ENCODE measurements at places on chromosomes 11 and 22. TPM values are rescaled to one million over a fixed set of nuclear protein-coding genes. Genes with fewer than 3 reads are reported as not detected.

The ME3 gene
- total RNA-seq, result 2.7 TPM

The PCNX3 gene
- 11.5 TPM for total RNA-seq

The OR8K3 gene
- total RNA-seq, result not detected

The KRTAP5-10 gene
- total RNA-seq, result 0.14 TPM

The MISFA gene
- not detected for total RNA-seq

The ANKK1 gene
- 0.08 TPM for total RNA-seq

GRCh38 chr22:46355369-46355995 lies 20.0 kb downstream of the TRMU start:
- peak; percentile 74 for DNase-seq

GRCh38 chr11:98952107-98952506 lies 68.6 kb upstream of the CNTN5 start:
- DNase-seq, result no peak

DNA sequence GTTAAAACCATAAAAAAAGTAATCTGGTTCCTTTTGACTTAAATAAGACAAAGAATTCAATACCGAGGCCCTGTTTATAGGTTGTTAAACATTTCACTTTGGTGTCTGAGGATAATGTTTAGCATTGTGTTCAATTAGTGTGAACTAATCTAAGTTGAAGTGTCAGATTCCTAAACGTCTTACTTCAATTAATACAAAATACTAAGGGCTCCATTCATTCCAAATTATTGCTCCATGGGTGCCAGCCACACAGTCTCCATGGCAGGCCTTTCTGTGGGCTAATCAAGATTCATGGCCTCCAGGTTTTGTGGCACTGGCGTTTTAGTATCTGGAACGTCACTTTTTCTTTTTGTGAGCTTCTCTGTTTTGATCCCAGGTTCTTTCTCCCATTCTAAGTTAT lies 89.4 kb downstream of the TMEM135 start:
- no peak for DNase-seq

DNA sequence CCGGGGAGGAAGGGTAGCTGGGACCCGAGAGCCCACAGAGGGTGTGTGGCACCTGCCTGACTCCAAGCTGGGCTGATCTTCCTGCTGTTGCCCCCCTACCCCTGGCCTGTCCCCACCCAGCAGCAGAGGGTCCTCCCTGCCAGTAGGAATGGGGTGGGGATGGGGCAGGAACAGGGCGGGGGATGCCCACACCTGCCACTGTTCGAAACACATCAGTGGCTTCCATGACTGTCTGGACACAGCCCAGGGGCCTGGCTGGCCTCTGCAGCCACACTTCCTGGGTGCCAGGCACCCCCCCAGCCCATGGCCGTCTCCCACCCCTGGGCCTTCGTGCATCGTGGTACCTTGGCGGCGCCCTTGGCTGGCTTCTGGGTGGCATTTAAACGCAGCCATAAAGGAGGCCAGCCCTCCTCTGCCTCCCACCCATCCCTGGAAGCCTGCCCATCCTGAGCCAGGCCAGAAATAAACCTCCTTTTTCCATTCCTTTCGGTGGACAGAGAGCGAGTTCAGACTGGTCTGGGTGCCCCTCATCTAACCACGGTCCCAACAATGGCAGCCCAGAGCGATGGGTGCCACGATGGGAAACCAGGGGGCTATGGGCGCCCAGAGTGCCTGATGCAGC lies 745 bp upstream of the SHISAL1 start:
- no peak for DNase-seq

DNA sequence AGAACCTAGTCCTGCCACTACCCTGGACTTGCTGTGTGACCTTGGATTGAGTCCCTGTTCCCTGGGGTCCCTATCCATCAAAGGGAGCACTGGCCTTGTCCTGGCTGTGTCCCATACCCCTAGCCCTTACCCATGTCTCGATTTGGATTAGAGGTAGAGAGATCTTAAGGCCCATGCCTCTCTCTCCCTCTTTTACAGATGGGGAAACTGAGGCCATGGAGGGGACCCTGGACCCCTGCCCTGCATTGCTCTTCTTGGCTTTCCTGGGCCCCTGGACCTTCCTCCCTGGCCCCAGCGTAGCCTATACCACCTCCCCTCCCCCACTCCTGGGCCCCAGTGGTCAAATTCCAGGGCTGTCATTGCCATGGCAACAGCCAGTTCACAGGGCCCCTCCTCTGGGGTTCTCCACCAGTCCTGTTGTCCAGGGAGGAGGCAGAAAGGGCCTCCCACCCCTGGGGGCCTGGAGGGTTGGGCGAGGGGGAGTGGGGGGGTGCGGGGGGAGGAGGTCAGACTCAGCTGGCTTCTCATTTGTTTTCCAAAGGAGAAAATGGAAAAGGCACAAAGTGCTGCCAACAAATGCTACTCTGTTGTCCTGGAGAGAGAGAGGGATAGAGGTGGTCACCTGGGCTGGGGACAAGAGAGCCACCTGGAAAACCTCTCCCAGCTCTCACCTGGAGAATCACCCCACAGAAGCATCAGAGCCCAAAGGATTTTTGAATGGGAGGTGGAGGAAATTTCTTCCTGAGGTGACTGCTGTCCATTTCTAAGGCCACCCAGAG lies 23.3 kb downstream of the ARHGEF17 start:
- peak; percentile 76 for DNase-seq

GRCh38 chr11:76074148-76075095 lies 131.9 kb downstream of the WNT11 start:
- no peak for DNase-seq

GRCh38 chr11:45620243-45620642 lies 45.2 kb downstream of the CHST1 start:
- peak; percentile 22 for DNase-seq

DNA sequence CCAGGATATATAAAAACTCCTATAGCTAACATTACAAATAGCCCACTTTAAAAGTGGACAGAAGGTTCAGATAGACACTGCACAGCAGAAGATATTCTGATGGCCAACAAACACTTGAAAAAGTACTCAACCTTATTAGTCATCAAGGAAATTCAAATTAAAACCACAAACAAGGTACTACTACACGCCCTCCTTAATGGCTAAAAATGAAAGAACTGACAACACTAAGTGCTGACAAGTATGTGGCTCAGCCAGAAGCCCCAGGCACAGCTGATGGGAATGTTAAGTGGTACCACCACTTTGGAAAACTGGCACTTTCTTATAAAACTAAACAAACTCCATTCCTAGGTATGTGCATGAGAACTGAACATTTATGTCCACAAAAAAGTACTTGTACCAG lies 320.1 kb downstream of the TBC1D22A start:
- DNase-seq, result no peak

- DNase-seq, result no peak
Measured at GRCh38 chr11:14764179-14764578, 120.6 kb downstream of the PDE3B start.

DNA sequence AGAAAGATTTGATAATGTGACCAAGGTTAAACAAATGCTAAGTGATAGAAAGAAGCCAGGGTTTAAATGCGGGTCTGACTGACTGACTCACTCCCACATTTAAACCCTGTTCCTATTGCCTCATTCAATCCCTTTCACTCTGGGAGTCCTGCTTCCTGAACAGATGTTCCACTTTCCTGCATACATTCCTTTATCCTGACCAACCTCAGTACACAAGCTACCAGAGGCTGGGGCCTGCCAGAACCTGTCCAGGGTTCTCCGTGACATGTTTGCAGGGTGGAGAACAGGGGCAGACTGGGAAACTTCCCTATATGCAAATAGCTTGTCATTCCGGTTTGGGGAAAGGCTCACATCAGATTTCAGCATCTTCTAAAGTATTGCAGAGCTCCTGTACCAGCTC lies 3.0 kb upstream of the ANKK1 start:
- no peak for DNase-seq

- no peak for DNase-seq
Measured at GRCh38 chr22:49678137-49678841, 149.4 kb downstream of the BRD1 start.

GRCh38 chr11:72069787-72070251 lies 10.5 kb downstream of the NUMA1 start:
- peak; percentile 43 for DNase-seq

GRCh38 chr22:47943729-47944700 lies 1181.6 kb downstream of the TBC1D22A start:
- DNase-seq, result no peak

- no peak for DNase-seq
Measured at GRCh38 chr11:95379479-95379878, 148.5 kb upstream of the SESN3 start.

- DNase-seq, result no peak
Measured at GRCh38 chr22:40281717-40282116, 64.6 kb upstream of the ADSL start.

DNA sequence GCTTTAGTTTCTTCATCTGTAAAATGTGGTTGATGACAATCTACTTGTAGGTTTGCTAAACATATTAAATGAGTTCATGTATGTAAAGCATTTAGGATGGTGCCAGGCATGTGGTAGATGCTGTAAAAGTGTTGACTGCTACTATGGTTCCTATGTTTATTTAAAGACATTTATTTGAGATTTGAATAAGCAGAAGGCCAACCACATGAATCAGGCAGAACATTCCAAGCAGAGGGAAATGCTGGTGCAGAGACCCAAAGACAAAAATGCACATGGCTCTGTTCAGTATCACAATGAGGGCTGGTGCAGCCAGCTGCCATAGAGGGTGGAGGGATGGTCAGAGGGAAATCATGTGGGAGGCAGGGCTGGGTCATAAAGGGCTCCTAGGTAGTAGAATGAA lies 156.2 kb upstream of the PDGFD start:
- no peak for DNase-seq

DNA sequence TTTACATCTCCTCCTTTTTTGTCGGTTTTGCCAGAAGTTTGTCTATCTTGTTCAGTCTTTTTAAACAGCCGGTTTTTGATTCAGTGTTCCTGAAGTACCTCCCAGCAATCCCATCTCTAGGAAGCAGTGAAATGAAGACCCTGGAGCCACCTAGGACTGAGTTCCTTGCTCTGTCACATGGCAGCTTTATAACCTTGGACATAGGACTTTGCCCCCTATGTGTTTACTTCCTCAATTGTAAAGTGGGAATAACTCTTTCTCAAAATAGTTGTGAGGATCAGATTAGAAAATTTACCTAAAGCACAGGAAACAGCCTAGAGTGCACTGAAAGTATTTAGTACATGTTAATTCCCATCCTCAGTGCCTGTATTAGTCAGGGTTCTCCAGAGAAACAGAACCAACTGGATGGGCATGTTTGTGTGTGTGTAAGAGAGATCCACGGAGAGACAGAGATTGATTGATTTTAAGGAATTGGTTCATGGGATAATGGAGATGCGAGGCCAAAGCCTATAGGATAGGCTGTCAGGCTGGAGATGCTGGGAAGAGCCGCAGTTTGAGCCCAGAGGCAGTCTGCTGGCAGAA lies 20.0 kb downstream of the FAM83F start:
- DNase-seq, result no peak

- DNase-seq, result no peak
Measured at GRCh38 chr11:69174841-69175240, 19.1 kb downstream of the SMIM38 start.

DNA sequence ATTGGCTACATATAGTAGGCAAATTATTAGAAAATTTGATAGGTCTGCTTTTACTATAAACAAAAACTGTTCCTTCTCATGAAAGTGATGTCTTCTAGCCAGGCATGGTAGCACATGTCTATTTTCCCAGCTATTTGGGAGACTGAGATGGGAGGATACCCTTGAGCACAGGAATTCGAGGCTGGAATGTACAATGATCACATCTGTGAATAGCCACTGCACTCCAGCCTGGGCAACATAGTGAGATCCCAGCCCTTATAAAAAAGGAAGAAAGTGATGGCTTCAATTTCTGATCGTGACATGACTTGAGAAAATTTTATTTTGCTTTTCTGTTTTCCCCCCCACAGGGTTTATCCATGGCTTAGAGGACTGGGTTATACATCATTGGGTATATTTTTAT lies 19.5 kb upstream of the B3GNT6 start:
- DNase-seq, result no peak

All from liver (tissue), 10 donors.